Transverse colon (tissue), 4 donors: ENCODE measurements at places on chromosomes 12 and 14.

DNA sequence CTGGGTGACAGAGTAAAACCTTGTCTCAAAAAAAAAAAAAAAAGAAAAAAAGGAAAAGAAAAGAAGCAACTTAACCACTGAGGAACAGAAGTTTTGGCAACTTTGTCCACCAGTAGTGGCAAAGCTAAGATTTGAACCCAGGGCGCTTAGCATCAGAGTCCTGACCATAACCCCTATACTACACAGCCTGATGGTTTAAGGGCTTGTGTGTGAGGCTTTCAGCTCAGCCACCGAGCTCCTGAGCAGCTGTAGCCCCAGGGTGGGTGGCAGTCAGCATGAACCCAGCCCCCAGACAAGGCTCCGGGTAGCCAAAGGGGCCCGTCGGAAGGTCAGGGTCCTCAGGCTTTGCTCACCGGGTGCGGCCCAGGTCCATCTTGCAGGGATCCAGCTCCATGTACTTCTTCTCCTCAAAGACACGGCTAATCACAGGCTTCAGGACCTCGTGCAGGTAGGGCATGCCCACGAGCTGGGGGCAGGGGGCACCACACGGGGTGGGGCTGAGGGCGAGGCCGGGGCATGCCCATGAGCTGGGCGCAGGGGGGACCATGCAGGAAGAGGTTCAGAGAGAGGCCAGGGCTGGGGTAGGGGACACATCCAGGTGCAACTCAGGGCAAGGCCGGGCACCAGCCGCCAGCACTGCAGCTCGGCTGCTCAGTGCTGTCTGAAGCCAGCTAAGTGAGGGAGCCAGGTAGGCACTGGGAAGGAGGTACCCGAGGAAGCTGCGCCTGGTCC is 20.9 kb downstream of the RASAL1 start:
- DNase-seq: no peak

DNA sequence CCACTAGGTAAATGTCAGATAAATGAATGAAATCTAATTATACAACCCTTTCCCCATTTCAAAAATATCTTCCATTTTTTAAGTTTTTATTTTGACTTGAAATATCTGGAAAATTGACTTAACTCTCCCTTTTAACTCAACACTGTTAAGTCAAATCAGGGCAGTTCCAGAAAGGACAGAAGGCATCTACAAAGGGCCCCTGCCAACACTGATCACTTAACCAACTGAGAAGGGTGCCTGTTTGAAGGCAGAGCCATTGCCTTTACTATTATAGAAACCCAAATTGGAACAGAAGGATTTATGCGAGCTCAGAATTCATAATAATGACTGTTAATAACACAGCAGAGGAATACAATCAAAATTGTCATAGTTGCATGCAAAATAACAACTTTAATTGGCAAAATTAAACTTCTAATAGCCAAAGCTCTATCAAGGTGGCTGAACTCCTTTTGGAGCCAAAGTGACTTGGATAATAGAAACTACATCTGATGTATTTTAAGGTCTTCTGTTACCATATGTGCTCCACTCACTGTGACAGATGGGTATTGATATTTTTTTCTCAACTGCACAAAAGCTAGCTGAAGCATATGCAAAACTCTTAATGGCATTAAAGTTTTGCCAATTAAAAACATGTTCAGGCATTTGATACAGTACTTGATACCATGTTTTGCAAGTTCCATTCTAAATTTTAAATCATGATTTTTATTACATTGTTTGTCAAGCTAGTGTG is 383.8 kb downstream of the NOVA1 start:
- no peak for DNase-seq

- DNase-seq: no peak
Measured at GRCh38 chr14:79548836-79549235, 662.5 kb downstream of the DIO2 start.

- peak; percentile 19 for DNase-seq
Measured at GRCh38 chr14:104087505-104087904, 2.0 kb downstream of the ASPG start.

DNA sequence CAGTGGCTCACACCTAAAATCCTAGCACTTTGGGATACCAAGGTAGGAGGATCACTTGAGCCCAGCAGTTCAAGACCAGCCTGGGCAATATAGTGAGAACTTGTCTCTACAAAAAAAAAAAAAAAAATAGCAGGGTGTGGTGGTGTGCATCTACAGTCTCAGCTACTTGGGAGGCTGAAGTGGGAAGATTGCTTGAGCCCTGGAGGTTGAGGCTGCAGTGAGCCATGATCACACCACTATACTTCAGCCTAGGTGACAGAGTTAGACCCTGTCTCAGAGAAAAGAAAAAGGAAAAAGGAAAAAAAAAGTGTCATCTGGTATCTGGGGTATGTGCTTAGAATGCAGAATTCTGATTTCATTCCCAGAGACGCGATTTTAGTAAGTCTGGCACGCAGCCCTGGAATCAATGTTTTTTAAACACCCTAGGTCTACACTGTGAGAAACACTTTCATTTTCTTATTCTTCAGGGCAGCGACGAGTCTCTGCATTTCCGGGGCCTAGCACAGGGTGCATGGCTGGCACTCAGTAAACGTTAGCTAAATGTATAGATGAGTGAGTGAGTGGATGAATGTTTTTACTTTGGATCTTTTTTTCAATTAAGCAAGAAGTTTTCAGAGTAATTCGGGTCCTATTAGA is 243.8 kb upstream of the PWP1 start:
- no peak for DNase-seq

- DNase-seq: no peak
Measured at GRCh38 chr14:69131176-69131575, 21.7 kb downstream of the DCAF5 start.

GRCh38 chr12:98821866-98822265 is 176.8 kb downstream of the APAF1 start:
- no peak for DNase-seq

DNA sequence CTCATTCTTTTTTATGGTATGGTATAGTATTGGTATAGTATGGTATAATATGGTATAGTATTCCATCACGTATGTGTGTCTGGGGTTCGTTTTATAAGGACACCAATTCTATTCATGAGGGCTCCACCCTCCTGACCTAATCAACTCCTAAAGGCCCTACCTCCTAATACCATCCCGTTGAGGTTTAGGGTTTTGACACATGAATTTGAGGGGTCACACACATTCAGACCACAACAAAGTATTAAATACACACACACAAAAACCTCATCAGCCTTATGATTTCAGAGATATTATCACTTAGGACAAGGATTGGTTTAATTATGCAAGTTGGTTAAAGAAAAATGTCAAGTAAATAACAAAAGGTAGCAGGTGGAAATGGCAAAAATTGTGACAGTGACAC is 54.1 kb upstream of the CHST11 start:
- no peak for DNase-seq

- DNase-seq: no peak
Measured at GRCh38 chr12:95304673-95305198, 87.1 kb downstream of the VEZT start.

- no peak for DNase-seq
Measured at GRCh38 chr12:6157482-6157881, 33.0 kb upstream of the VWF start.

DNA sequence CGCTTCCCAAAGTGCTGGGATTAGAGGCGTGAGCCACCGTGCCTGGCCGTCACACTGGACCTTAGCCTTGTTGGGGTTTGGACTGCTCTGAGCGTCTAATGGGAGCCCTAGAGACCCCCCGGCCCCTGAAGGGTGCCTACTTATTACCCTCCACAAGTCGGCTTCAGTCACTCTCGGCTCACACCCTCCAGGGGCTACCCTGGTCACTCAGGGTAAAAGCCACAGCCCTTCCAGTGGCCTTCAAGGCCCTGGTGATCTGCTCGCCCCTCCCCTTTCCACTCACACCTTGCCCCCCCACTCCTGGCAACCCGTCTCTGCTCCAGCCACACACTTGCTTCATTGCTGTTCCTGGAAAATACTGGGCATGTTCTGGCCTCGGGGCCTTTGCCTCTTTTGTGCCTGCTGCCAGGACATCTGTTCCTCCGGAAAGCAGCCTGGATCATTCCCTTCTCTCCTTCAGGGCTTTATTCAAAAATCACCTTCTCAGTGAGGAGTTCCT is 3.6 kb upstream of the MORN3 start:
- peak; percentile 51 for DNase-seq

GRCh38 chr14:33762161-33762851 is 188.6 kb downstream of the EGLN3 start:
- DNase-seq: no peak

DNA sequence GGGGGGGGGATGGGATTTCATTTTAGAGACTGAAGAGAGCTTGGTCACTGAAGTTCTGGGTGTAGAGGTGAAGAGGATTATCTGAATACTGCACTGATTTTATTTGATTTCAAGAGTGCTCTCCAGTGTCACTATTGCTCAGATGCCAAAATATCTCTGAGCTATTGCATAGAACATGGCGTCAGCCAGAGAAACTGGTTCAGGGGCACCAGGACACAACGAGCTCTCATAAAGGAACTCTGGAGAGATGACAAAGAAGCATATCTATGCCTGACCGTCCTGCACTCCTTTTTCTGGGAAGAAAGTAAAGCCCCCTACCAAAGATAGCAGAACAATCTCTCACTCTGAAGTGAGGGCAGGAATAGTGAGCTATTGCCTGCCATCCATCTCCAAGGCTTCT is 2.0 kb downstream of the SLC7A8 start:
- no peak for DNase-seq

DNA sequence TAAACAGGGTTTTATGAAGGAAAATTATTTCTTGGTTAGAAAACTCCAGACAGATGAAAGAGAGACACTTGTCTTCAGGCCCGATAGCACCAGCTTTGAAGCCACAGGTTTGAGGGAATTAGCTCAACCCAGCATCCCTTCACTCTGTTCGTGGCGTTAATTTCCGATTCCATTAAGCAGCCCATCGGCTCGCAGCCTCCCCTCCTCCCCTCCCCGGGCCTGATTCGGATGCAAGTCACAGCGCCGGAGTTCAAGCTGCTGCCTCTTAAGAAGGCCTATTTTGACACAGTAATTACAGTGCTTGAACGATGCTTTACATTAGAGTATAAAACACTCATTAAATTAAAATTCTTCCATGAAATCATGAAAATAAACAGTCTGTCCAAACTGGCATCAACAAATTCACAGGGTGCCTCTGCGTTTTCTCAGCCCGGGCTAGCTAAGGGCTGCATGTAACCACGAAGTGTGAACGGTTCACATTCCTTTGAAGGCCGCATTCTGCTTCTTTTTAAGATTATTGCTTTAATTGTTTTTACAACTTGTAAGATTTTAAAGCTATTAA is 145.8 kb downstream of the DICER1 start:
- no peak for DNase-seq

DNA sequence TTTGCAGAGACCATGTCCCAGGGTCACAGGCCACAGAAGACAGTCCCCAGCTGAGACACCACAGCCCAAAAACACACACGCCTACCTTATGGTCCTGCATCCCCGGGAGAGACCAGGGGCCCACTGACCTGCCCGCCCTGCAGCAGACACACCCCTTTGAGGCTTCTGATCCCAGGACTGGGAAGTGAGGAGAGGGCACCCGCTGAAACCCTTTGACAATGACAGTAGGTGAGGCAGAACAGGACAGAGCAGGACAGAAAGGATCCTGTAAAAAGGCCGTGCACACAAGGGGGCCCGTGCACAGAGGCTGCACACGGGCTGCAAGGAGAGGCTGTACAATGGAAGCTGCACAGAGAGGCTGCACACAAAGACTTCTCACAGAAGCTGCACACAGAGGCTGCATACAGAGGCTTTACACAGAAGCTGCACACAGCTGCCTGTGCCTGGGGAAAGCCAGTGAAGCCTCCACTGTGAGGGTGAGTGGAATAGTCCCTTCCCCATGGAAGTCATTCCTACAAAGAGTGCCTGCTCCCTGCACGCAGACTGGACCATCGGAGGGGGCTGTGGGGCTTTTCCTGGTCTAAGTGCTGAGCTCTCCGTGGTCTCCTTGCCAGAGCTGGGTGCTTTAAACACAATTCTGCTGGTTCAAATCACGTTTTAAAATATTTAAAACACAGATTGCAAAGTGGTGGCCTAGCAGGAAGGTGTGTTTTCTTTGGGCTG is 16.6 kb upstream of the SFSWAP start:
- DNase-seq: no peak

- no peak for DNase-seq
Measured at GRCh38 chr12:122937622-122938091, 28.6 kb downstream of the ABCB9 start.

DNA sequence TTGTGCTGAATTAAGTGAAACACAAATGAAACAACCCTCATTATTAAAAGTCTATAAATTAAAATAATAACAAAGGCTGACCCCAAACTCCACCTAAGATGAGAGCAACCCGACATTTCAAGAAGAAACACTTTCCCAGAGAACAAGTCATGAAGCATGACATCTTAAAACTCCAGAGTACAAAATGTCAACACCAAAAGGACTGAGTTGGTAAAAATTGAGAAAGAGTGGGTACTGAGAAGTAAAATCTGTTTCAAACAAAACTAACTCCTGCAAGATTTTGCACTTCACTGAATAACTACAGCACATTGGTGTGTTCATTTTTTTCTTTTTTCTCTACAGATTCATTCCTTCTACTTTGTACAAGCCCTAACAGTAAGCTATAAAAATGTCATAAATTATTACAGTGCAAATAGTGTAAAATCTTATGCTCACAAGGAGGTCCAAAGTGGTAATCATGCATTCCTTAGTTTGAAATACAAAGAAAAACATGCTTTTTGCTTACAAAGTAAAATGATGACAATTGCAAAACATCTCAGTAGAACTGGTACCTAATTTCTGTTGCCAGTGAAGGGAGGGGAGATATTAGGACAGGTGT is 31.8 kb downstream of the SLC35F4 start:
- no peak for DNase-seq

- DNase-seq: no peak
Measured at GRCh38 chr12:92973614-92974013, 44.5 kb upstream of the EEA1 start.

DNA sequence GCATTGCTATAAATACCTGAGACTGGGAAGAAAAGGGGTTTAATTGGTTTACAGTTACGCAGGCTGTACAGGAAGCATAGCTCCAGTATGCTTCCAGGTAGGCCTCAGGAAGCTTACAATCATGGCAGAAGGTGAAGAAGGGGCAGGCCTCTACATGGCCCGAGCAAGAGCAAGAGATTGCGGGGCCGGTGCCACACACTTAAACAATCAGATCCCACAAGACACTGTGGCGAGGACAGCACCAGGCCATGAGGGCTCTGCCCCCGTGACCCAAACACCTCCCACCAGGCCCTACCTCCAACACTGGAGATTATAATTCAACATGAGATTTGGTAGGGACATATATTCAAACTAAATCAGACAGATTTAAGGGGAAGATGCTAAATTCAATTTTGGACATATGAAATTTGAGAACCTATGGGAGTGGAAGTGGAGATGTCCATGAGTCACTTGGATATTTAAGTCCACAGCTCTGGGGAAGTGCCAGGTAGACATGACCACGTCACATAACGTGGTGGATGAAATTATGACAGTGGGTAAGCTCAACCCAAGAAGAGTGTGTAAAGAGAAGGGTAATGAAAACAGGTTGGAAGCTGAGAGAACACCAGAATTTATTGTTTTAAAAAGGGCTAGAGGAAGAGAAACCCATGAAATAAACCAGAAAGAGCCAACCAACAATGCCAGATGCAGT is 1.5 kb upstream of the LTA4H start:
- DNase-seq: no peak

GRCh38 chr12:53046655-53047220 is 3.1 kb upstream of the TNS2 start:
- peak; percentile 83 for DNase-seq

- peak; percentile 19 for DNase-seq
Measured at GRCh38 chr14:59067127-59067894, 121.2 kb upstream of the DAAM1 start.

- DNase-seq: peak; percentile 43
Measured at GRCh38 chr14:70698288-70698687, 56.6 kb downstream of the TTC9 start.
